Naive thymus-derived CD8-positive, alpha-beta T cell (primary cell): ENCODE measurements at places on chromosomes 7 and 10.
A peak's percentile ranks its signal among the peaks of the same experiment; 100 is the strongest.

DNA sequence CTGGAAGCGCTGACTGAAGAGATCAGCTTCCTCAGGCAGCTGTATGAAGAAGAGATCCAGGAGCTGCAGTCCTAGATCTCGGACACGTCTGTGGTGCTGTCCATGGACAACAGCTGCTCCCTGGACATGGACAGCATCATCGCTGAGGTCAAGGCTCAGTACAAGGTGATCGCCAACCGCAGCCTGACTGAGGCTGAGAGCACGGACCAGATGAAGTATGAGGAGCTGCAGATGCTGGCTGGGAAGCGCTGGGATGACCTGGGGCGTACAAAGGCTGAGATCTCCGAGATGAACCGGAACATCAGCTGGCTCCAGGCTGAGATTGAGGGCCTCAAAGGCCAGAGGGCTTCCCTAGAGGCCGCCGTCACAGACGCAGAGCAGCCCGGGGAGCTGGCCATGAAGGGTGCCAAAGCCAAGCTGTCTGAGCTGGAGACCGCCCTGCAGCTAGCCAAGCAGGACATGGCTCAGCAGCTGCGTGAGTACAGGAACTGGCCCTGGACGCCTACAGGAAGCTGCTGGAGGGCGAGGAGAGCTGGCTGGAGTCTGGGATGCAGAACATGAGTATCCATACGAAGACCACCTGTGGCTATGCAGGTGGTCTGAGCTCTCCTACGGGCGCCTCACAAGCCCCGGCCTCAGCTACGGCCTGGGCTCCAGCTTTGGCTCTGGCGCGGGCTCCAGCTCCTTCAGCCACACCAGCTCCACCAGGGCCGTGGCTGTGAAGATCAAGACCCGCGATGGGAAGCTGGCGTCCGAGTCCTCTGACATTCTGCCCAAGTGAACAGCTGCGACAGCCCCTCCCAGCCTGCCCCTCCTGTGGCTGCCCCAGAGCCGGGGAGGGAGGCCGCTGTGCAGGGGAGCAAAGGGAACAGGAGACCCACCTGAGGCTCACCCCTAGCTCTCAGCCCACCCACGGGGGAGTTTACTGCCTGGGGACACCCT lies 24.9 kb upstream of the AMPH start:
- no peak for DNase-seq

- peak; percentile 47 for DNase-seq
These were observed 686 bp downstream of the ABI1 start for GRCh38 chr10:26860102-26860442.

GRCh38 chr10:123017421-123018165 lies 8.8 kb downstream of the ACADSB start:
- DNase-seq: no peak

DNA sequence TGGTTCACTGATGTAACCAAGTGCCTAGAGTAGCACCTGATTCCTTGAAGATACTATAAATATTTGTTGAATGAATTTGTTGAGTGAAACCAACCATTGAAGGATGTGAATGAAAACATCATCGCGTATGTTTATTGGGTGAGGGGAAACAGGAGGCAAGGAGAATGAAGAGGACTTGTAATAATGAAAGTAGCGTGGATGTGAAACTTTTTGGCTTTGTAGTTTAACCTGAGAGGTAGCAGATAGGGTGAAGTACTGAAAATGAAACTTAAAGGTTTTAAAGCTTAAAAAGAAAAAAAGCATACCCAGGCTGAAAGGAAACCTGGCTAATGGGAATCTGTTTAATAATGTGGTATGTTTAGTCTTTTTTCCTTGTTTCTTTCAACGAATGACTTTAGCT lies 5.2 kb downstream of the CCNY start:
- DNase-seq: no peak

DNA sequence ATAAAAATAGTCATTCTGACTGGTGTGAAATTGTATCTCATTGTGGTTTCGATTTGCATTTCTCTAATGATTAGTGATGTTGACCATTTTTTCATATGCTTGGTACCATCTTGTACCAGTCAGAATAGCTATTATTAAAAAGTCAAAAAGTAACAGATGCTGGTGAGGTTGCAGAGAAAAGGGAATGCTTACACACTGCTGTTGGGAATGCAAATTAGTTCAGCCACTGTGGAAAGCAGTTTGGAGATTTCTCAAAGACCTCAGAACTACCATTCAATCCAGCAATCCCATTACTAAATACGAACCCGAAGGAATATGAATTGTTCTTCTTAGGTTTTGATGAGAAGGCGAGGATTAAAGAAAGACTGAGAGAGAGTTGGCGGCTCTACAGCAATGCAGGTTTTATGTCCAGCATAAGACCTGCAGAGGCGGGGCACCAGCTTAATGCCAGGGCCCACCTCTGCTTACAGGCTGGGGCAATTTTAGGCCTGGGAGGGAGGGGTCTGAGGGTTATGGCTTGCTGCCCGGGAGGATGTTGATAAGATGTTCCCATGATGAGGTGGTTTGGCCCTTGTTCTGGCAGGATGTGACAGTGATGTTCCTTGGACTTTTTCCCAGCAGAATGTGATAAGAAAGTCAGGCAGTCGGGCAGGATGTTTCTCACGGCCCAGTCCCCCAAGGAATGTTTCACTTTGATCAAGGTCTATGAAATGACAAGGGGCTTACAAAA lies 74.4 kb downstream of the MEST start:
- DNase-seq: no peak

GRCh38 chr7:155206318-155207020 lies 91.2 kb upstream of the INSIG1 start:
- peak; percentile 27 for DNase-seq

DNA sequence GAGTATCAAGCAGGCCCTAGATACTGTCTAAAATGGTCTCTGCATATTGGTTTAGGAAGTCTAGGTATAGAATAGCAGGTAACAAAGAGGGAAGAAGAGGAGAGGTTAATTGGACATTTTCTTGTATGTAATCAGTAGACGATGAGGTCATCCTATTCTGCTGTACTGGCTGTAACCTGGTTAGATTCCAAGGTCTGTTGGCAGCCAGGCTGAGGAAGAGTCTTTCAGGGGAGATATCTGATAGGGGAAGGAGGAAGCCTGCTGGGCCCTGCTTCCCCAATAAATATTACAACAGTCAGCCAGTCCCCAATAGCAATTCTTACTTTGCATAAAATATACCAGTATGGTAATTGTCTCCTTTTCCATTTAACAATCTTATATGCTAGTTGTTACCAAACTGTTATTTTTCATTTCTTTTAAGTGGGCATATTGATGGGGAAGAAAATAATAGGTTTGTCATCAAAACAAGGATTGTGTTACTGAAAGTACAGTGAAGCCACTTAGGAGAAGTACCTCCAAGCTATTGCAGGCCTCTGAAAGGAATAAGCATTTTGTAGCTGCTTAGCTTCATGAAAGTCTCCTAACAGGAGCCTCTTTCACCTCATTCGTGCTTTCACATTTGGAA lies 186.4 kb downstream of the LRRC4 start:
- DNase-seq: no peak

- no peak for DNase-seq
These were observed 20.5 kb downstream of the ANKRD16 start for GRCh38 chr10:5869156-5869555.

- DNase-seq: no peak
These were observed 7.6 kb downstream of the ECHS1 start for GRCh38 chr10:133365461-133366129.

DNA sequence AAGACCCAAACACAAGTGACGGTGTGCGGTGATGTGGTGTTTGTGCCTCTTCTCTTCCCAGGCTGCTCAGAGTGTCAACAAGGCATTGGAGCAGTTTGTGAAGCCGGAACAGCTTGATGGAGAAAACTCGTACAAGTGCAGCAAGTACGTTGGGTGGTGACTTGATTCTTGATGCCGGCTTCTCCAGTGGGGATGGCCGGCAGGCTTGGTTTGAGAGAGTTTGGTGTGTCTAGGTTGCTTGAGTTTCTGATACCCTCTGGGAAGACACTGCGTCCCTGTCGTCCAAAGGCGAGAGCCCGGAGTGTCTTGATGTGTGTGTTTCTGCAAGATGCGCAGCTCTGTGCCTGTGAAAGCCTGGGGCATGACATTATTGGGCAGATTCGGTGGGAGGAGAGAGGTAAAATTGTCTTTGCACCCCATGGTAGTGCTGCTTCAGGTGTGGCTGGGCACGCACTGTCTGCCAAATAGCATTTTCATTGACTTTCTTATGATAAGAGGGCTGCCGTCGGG lies 111.8 kb downstream of the ANKRD61 start:
- no peak for DNase-seq

GRCh38 chr7:25249772-25250171 lies 21.5 kb upstream of the NPVF start:
- DNase-seq: no peak

GRCh38 chr7:45683556-45684148 lies 109.5 kb downstream of the ADCY1 start:
- DNase-seq: no peak

DNA sequence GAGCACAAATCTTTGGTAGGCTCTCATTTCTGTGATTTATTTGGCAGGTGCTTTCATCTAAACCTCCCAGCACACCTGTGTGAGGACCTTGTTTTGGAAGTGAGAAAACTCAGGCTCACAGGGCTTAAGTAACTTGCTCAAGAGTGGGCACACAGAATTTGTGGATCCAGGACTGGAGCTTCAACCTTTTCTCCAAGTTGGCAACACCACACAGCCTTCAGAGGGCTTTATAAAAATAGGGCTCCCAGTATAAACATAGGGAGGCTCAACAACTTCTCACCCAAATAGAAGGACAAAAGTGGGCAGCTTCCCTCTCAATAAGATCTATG lies 182.2 kb upstream of the NEBL start:
- DNase-seq: no peak

- DNase-seq: no peak
These were observed 75.1 kb downstream of the ANKRD61 start for GRCh38 chr7:6106140-6106904.

DNA sequence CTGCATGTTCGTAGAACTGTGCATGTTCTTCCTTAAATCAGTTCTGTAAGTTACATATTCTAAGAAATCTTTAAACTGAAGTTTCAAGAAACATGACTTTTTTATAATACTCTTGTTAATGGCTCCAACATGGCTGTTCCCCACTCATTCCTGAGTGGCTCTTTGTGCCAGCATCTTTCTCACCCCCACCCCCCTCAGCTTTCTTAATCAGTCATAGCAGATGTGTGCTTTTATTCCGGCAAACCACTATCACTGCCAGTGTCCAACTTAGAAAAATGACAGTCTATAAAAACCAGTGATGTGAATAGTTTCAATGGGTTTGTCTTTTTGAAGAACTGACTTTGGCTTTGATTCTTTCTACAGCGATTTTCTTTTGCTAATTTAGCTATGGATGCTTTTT lies 37.6 kb downstream of the PITRM1 start:
- no peak for DNase-seq

DNA sequence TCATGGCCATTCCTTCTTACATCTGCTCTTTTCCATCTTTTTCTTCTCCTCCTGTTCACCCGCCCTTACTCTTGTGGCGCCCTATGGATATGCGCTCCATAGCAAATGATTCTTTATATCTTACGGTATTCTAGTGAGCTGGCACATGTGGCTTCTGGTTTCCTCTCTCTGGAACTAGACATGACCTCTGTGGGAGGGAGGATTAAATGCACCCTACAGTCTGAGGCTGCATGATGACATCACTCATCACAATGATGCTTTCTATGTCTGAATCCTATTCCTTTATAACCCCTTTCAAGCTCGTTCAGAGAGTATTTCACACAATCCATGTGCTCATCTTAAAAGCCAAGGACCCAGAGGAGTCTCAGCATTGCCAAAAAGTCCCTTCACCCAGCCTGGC lies 153.3 kb downstream of the EGFR start:
- no peak for DNase-seq

- DNase-seq: no peak
These were observed 51.7 kb downstream of the SMURF1 start for GRCh38 chr7:99092064-99092720.

GRCh38 chr7:78585980-78586379 lies 787.4 kb downstream of the PHTF2 start:
- no peak for DNase-seq

- DNase-seq: no peak
These were observed 18.8 kb downstream of the FOXI2 start for GRCh38 chr10:127755753-127756152.

DNA sequence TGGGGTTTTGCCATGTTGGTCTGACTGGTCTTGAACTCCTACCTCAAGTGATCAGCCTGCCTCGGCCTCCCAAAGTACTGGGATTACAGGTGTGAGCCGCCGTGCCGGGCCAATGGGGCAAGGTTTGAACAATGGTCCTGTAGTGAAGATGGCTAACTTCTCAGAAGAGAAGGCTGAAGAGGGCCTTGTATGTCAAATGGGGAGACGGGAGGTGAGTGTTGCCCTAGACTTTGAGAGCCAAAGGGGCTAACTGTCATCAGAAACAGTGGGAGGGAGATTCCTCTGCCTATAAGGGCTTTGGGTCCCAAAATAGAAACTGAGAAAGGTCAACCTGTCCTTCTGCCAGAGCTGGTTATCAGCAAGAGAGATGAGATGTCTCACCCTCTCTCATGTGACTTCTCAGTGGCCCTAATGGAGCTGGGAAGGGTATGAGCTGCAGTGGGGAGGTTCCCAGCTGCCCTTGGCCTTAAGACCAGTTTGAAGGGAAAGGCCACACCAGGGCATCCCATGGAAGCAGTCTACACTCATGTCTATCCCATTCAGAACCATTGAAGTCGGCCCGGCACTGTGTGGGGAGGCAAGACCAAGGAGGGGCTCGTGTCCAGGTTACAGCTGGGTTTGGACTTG lies 1.3 kb upstream of the SAMD8 start:
- DNase-seq: no peak
